ENCODE measurements at places on chromosomes 1 and 21.

DNA sequence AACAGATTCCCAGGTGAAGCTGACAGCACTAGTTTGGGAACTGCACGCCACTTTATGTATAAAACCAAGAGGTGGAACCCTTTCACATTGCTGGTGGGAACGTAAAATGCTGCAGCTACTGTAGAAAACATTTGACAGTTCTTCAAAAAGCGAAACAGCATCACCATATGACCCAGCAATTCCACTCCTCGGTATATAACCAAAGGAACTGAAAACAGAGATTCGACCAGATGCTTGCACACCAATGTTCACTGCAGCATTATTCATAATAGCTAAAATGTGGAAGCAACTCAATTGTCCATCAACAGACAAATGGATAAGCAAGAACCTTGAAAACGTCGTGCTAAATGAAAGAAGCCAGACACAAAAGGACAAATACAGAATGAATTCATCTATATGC, 17.5 kb downstream of the RSPH1 start:
- peaks cover 11% of the 10 kb centered on the region for H3K4me1 ChIP-seq
- peak; percentile 6 for DNase-seq
- no peaks in the 10 kb centered on the region for H3K36me3 ChIP-seq

- no peaks in the 10 kb centered on the region for H3K36me3 ChIP-seq
- H3K4me1 ChIP-seq, result no peaks in the 10 kb centered on the region
- no peak overlapping the region for H3K27ac ChIP-seq
- H3K27me3 ChIP-seq, result no peaks in the 10 kb centered on the region
- no peak overlapping the region for H3K4me3 ChIP-seq
Measured at GRCh38 chr1:10161541-10162290, 48.7 kb upstream of the KIF1B start.

GRCh38 chr1:227899820-227900449, 47.8 kb downstream of the WNT9A start:
- H3K36me3 ChIP-seq, result no peaks in the 10 kb centered on the region
- H3K4me1 ChIP-seq, result no peaks in the 10 kb centered on the region
- no peaks in the 10 kb centered on the region for H3K27me3 ChIP-seq
- no peak overlapping the region for H3K4me3 ChIP-seq

- no peaks in the 10 kb centered on the region for H3K4me1 ChIP-seq
- H3K4me3 ChIP-seq, result no peak overlapping the region
- no peak for DNase-seq
- H3K36me3 ChIP-seq, result no peaks in the 10 kb centered on the region
Measured at GRCh38 chr1:220825819-220826551, 39.3 kb downstream of the MTARC1 start.

- H3K36me3 ChIP-seq, result no peaks in the 10 kb centered on the region
- no peaks in the 10 kb centered on the region for H3K27me3 ChIP-seq
- no peak for DNase-seq
- no peak overlapping the region for H3K4me3 ChIP-seq
- no peaks in the 10 kb centered on the region for H3K4me1 ChIP-seq
Measured at GRCh38 chr1:93221913-93222312, 41.4 kb downstream of the CCDC18 start.

DNA sequence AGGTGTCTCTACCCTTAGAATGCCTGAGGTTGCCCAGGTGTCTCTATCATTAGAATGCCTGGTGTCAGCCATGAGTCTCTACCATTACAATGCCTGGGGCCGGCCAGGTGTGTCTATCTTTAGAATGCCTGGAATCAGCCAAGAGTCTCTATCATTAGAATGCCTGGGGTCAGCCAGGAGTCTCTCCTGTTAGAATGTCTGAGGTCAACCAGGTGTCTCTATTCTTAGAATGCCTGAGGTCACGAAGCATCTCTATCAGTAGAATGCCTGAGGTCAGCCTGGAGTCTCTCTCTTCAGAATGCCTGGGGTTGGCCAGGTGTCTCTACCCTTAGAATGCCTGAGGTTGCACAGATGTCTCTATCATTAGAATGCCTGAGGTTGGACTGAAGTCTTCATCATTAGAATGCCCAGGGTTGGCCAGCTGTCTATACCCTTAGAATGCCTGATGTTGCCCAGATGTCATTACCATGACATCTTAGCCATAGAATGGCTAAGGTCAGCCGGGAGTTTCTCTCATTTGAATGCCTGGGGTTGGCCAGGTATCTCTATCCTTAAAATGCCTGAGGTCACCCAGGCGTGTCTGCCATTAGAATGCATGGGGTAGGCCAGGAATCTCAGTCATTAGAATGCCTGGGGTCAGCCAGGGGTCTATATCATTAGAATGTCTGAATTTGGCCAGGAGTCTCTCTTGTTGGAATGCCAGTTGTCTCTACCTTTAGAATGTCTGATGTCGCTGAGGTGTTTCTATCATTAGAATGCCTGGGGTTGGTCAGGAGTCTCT, 44.0 kb downstream of the RNF187 start:
- no peaks in the 10 kb centered on the region for H3K36me3 ChIP-seq
- no peak overlapping the region for H3K27ac ChIP-seq
- H3K27me3 ChIP-seq, result no peaks in the 10 kb centered on the region
- H3K4me3 ChIP-seq, result no peak overlapping the region
- DNase-seq, result no peak

GRCh38 chr21:29245104-29245643, 53.5 kb upstream of the BACH1 start:
- H3K27ac ChIP-seq, result no peak overlapping the region
- no peak for DNase-seq
- H3K4me1 ChIP-seq, result no peaks in the 10 kb centered on the region
- H3K27me3 ChIP-seq, result no peaks in the 10 kb centered on the region
- no peaks in the 10 kb centered on the region for H3K36me3 ChIP-seq

GRCh38 chr1:19606817-19607642, 37.1 kb upstream of the NBL1 start:
- no peaks in the 10 kb centered on the region for H3K27me3 ChIP-seq
- no peaks in the 10 kb centered on the region for H3K36me3 ChIP-seq
- peaks cover 13% of the 10 kb centered on the region for H3K4me1 ChIP-seq
- H3K27ac ChIP-seq, result peak overlapping the region; percentile 18
- no peak for DNase-seq

- H3K27me3 ChIP-seq, result no peaks in the 10 kb centered on the region
- no peaks in the 10 kb centered on the region for H3K4me1 ChIP-seq
- H3K4me3 ChIP-seq, result no peak overlapping the region
- no peak overlapping the region for H3K27ac ChIP-seq
Measured at GRCh38 chr1:213127074-213127473, 76.0 kb downstream of the RPS6KC1 start.

DNA sequence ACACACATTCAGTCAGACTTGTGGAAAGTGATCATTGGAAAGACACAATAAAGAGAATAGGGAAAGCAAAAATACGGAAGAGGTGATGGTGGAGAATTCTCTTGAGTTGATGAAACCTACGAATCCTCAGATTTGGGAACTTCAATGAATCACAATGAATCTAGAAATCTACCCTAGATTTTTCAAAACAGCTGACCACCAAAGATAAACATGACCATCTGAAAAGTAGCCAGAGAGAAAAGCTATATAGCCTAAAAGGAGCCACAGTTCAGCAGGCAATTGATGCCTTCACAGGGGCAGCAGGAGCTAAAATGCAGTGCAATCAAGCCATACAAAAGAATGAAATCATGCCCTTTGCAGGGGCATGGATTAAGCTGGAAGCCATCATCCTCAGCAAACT, 170.6 kb upstream of the RUNX1 start:
- H3K4me3 ChIP-seq, result no peak overlapping the region
- H3K36me3 ChIP-seq, result no peaks in the 10 kb centered on the region
- DNase-seq, result no peak
- no peak overlapping the region for H3K27ac ChIP-seq
- H3K27me3 ChIP-seq, result no peaks in the 10 kb centered on the region

- H3K27me3 ChIP-seq, result no peaks in the 10 kb centered on the region
- H3K4me3 ChIP-seq, result no peak overlapping the region
- peaks cover 3% of the 10 kb centered on the region for H3K4me1 ChIP-seq
- H3K27ac ChIP-seq, result no peak overlapping the region
- DNase-seq, result no peak
Measured at GRCh38 chr1:240338837-240339236, 247.2 kb downstream of the FMN2 start.

GRCh38 chr1:46649764-46650163, 18.4 kb downstream of the ATPAF1 start:
- H3K4me3 ChIP-seq, result no peak overlapping the region
- H3K4me1 ChIP-seq, result no peaks in the 10 kb centered on the region
- no peak for DNase-seq
- no peaks in the 10 kb centered on the region for H3K27me3 ChIP-seq
- H3K27ac ChIP-seq, result no peak overlapping the region
- no peaks in the 10 kb centered on the region for H3K36me3 ChIP-seq

- no peak for DNase-seq
- H3K4me1 ChIP-seq, result no peaks in the 10 kb centered on the region
- H3K36me3 ChIP-seq, result no peaks in the 10 kb centered on the region
Measured at GRCh38 chr1:177088966-177089365, 75.5 kb downstream of the ASTN1 start.

DNA sequence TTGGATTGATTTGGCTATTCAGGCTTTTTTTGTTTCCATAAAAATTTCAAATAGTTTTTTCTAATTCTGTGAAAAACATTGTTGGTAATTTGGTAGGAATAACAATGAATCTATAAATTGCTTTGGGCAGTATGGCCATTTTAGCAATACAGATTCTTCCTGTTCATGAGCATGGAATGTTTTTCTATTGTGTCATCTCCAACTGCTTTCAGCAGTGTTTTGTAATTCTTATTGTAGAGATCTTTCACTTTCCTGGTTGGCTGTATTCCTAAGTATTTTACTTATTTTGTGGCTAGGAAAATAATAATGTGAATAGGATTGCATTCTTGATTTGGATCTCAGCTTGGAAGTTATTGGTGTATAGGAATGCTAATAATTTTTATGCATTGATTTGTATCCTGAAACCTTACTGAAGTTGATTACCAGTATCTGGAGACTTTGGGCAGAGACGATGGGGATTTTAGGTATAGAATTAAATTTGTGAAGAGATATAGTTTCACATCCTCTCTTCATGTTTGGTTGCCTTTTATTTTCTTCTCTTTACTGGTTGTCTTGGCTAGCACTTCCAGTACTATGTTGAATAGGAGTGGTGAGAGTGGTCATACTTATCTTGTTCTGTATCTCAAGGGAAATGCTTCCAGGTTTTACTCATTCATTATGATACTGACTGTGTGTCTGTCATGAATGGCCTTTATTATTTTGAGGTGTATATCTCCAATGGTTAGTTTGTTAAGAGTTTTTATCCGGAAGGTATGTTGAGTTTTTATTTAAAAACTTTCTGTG, 57.3 kb downstream of the DRAM2 start:
- no peak overlapping the region for H3K27ac ChIP-seq
- DNase-seq, result no peak
- no peak overlapping the region for H3K4me3 ChIP-seq
- no peaks in the 10 kb centered on the region for H3K27me3 ChIP-seq
- H3K36me3 ChIP-seq, result no peaks in the 10 kb centered on the region

DNA sequence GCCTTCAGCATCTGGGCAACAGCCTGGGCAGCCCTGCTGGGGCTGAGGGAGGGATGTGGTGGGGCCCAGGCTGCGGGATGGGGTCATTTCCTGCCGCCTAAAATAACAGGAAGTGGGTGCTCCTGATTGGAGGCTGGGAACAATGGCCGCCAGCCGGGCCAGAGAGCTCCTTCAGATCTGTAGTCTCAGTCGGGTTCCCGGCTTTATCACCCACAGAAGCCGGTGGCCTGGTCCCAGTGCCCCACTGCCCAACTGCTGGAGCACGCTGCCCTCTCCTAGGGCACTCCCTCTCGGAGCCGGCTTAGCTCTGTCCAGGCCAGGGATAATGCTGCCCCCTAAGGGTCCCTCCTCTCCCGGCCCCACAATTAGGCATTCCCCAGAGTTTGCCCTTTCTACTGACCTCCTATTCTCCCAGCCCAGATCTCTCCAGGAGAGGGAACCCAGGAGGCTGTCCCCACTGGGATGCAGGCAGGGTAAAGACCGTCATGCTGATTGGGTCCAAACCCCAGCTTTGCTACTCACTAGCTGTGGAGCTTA, 5.1 kb downstream of the MAP7D1 start:
- peak overlapping the region; percentile 21 for H3K4me3 ChIP-seq
- peak overlapping the region; percentile 81 for H3K27ac ChIP-seq
- DNase-seq, result no peak
- H3K27me3 ChIP-seq, result no peaks in the 10 kb centered on the region

DNA sequence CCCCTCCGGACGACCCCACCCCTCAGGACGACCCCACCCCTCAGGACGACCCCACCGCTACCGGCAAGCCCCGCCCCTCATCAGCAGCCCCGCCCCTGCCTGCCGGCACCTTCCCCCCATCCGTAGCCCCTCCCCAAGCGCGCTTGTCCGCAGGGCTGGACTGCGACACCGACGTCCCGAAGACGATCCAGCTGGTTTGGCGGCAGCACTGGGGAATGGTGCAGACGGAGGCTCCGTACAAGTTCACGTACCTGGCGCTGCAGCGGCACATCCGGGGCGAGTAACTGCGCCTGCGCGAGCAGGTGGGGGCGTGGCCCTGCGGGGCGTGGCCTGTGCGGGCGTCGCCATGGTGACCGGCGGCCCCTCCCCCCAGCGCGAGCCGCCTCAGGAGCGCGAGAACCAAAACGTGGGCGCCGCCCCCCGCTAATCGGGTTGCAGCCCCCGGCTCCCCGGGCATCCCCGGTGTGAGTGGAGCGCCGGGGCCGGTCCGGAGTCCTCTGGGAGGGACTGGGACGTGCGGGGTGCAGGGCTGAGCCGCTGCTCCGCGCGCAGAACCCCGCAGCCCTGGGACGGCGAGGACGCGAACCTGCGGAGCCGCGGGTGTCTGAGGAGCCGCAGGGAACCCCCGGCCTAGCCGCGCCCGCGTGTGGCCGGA, 4.9 kb downstream of the RNF223 start:
- peaks cover 6% of the 10 kb centered on the region for H3K27me3 ChIP-seq
- peak; percentile 90 for DNase-seq
- H3K4me3 ChIP-seq, result peak overlapping the region; percentile 38
- H3K4me1 ChIP-seq, result peaks cover 2% of the 10 kb centered on the region
- H3K27ac ChIP-seq, result peak overlapping the region; percentile 67

DNA sequence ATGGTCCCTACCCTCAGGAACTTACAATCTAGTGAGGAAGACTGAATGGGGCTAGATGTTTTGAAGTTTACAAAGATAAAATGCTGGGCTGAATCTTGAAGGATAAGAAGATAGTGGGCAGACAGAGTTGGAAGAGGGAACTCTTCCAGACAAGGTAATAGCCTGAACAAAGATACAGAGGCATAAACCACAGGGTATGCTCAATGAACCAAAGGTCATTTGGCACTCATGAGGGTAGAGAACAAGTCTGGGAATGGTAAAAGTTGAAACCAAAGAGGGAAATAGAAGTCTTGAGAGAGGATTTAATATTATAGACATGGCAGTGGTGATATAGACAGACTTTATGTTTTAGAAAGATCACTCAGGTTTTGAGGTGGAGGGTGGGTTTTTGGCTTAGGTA, 48.1 kb upstream of the ZSWIM5 start:
- peak; percentile 49 for DNase-seq
- no peak overlapping the region for H3K4me3 ChIP-seq
- no peaks in the 10 kb centered on the region for H3K36me3 ChIP-seq
- H3K4me1 ChIP-seq, result no peaks in the 10 kb centered on the region

DNA sequence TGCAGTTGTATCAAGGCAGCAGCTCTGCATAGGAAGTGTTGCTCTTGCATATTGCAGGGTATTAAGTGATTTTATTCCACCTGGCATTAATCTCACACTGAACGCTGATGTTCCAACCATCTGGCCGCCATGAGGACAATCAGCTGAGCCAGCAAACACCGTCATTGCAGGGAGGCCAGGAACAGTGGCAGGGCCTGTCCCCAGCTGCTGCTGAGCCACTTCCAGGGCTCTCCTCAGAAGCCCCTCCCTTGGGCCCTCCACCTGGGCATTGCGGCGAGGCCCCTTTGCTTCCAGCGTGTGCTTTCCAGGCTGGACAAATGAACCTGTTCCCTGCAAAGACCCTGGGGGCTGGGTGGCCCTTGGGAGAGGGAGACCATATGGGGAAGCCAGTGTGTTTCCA, 171.6 kb upstream of the C1orf174 start:
- no peak overlapping the region for H3K4me3 ChIP-seq
- H3K4me1 ChIP-seq, result no peaks in the 10 kb centered on the region
- DNase-seq, result no peak
- H3K36me3 ChIP-seq, result no peaks in the 10 kb centered on the region
- H3K27ac ChIP-seq, result no peak overlapping the region
- H3K27me3 ChIP-seq, result no peaks in the 10 kb centered on the region

Measured in colonic mucosa (tissue), 4 donors.